Neural progenitor cell (in vitro differentiated cells): ENCODE measurements at places on chromosomes 11 and 22.

DNA sequence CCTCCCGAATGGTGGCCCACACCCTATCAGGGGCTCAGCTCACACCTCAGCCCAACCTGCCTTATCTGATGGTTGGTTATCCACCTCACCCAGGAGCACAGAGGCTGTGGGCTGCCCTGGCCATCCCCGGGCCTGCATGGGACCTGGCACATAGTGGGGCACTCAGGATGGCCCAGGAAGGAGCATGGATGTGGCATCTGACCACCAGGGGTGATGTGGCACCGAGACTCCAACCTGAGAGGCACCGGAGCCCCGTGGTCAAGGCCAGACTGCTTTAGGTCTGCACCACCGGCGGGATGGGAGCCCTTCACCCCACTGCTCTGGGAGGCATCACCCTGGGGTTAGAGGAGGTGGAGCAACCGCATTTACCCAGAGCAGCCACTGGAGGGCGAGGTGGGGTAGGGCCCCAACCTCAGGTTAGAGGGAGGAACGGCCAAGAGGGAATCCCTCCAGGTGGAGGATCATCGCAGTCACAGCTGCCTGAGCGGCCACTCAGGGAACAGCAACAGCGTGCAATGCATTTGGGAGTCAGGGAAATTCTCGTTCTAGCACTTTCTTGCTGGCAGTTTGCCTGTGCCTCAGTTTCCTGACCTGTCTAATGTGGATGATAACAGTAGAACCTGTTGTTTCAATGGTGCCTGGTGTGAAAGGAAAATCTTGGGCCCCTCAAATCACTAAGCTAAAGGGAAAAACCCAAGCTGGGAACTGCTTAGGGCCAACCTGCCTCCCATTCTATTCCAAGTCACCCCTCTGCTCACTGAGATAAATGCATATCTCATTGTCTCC lies 52.9 kb upstream of the CARS1 start:
- no peaks in the 10 kb centered on the region for H3K4me1 ChIP-seq
- no peak overlapping the region for H3K27ac ChIP-seq
- H3K27me3 ChIP-seq, result no peaks in the 10 kb centered on the region
- no peak overlapping the region for H3K4me3 ChIP-seq

GRCh38 chr11:72834905-72835304 lies 20.7 kb downstream of the ATG16L2 start:
- no peaks in the 10 kb centered on the region for H3K36me3 ChIP-seq
- DNase-seq, result no peak
- H3K4me3 ChIP-seq, result no peak overlapping the region
- H3K27ac ChIP-seq, result no peak overlapping the region
- H3K4me1 ChIP-seq, result peaks cover 15% of the 10 kb centered on the region

GRCh38 chr11:35742707-35743454 lies 80.3 kb downstream of the TRIM44 start:
- H3K36me3 ChIP-seq, result peaks cover 5% of the 10 kb centered on the region
- no peak overlapping the region for H3K4me3 ChIP-seq
- DNase-seq, result no peak
- H3K4me1 ChIP-seq, result peaks cover 10% of the 10 kb centered on the region
- H3K27ac ChIP-seq, result no peak overlapping the region

DNA sequence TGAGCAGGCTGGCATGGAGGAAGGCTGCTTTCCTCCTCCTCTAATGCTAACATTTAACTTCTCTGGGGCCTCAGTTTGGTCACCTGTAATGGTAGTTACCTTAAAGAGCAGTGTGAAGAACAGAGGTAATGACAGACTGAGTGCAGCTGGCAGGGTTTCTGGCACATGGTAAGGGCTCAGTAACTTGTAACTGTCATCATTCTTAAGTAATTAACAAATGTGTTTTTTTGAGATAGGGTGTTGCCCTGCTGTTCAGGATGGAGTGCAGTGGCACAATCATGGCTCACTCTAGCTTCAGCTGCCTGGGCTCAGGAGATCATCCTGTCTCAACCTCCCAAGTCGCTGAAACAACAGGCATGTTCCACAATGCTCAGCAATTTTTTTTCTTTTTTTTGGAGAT lies 242.0 kb upstream of the SYN3 start:
- H3K27me3 ChIP-seq, result no peaks in the 10 kb centered on the region
- no peaks in the 10 kb centered on the region for H3K36me3 ChIP-seq
- H3K4me3 ChIP-seq, result no peak overlapping the region
- H3K27ac ChIP-seq, result no peak overlapping the region

DNA sequence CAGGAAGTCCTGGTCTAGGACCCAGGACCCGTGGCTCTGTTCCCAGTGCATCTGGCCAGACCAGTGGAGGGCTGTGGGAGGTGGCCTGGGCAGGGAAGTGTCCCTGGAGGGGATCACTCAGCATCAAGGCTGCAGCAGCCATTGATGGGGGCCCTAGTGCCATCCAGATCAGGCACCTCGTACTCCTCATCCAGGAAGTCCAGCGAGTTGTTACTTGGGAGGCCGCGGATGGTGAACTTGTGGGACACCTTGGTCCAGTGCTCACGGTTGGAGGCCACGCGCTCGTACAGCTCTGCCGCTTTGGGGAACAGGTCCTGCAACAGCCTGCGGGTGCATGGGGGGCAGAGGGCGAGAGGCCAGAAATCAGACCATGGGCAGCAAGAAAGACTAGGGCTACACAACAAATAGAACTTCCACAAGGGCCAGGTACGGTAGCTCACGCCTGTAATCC lies 96.9 kb downstream of the PDE2A start:
- H3K4me1 ChIP-seq, result peaks cover 7% of the 10 kb centered on the region
- H3K36me3 ChIP-seq, result no peaks in the 10 kb centered on the region
- no peak overlapping the region for H3K27ac ChIP-seq

DNA sequence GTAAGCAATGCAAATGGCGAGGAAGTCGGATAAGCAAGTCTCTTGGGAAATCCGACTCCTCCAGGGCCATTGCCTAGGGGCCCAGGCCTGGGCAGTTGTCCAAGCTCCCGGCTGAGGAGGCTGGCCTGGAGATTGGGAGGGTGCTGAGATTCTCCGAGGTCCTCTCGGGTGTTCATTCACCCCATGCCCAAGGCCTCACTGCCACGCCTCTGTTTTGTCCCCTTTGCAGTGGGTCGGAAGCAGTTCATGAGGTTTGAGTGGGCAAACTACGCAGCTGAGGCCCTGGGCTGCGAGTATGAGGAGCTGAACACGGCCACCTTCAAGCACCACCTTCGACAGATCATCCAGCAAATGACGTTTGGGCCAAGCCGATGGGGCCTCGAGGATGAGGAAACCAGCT lies 81.3 kb downstream of the MYO18B start:
- H3K27ac ChIP-seq, result no peak overlapping the region
- H3K4me3 ChIP-seq, result no peak overlapping the region
- no peaks in the 10 kb centered on the region for H3K27me3 ChIP-seq
- peaks cover 19% of the 10 kb centered on the region for H3K4me1 ChIP-seq
- no peak for DNase-seq
- no peaks in the 10 kb centered on the region for H3K36me3 ChIP-seq

- H3K27me3 ChIP-seq, result no peaks in the 10 kb centered on the region
- no peak overlapping the region for H3K27ac ChIP-seq
- DNase-seq, result no peak
- no peaks in the 10 kb centered on the region for H3K36me3 ChIP-seq
These were observed 304.2 kb upstream of the CADM1 start for GRCh38 chr11:115808351-115808940.
